Activated naive CD8-positive, alpha-beta T cell treated with anti-CD3 and anti-CD28 coated beads, Interleukin-2, amount 10 ng/mL, durations not matched to agents 7 days and 5 days (primary cell): ENCODE measurements at places on chromosomes 13 and 19. TPM values are rescaled to one million over a fixed set of nuclear protein-coding genes. Genes with fewer than 3 reads are reported as not detected.

GRCh38 chr19:37583340-37583739 is 11.3 kb downstream of the ZNF571 start:
- no peak overlapping the region for H3K4me3 ChIP-seq
- H3K4me1 ChIP-seq, result no peaks in the 10 kb centered on the region
- H3K27ac ChIP-seq, result no peak overlapping the region
- H3K27me3 ChIP-seq, result no peaks in the 10 kb centered on the region
- DNase-seq, result no peak
- peaks cover 42% of the 10 kb centered on the region for H3K36me3 ChIP-seq

DNA sequence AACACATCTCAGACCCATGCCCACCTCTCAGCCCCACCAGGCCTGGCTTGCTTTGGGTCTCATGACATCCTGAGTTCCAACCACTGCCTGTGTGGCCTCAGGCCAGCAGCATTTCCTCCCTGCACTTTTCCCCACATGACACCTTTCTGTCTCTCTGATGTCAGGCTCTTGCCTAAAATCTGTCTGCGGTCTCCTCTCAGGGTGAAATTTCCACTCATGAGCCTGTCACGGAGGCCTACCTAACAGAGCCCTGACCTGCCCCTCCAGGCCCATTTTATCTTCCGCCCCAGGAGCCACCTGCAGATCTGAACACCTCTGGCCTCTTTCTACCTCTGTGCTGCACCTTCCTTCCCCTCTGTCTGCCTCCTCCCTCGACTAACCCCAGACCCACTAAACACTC is 93.5 kb downstream of the ZDHHC20 start:
- no peaks in the 10 kb centered on the region for H3K27me3 ChIP-seq
- no peaks in the 10 kb centered on the region for H3K36me3 ChIP-seq
- peak overlapping the region; percentile 26 for H3K4me3 ChIP-seq
- peaks cover 26% of the 10 kb centered on the region for H3K4me1 ChIP-seq

DNA sequence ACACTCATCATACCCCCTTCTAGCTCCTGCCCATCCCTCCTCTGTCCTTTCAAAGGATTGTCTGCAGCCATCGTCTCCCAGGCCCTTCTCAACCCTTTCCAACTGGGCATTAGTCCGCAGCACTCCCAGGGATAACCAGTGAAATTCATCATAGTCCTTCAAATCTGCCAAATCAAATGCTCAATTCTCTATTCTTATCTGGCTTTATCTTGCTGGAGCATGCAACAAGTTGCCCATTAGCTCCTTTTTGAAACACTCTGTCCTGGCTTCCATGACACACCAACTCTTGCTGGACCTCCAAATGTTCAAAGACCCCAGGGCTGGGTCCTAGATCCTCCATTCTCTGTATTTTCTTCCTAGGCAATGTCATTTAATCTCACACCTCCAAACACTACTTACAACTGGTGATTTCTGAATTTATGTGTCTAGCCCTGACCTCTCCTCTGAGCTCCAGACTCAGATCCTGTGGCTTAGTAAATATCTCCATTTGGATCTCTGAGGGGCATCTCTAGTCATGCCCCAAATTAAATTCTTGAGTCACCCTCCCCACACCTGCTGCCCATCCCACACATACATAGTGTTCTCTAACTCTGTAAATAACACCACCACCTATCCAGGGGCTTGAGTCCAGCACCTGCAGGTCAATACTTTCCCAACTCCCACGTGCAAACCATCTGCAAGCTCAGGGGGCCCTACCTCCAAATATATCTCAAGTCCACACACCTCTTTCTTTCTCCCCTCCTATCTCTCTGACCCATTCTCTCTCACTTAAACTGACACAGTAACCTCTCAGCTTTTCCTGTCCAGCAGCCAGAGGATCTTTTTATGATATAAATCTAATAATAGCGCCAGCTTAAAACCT is 9.1 kb upstream of the ANKRD10 start:
- H3K4me3 ChIP-seq, result no peak overlapping the region
- peaks cover 30% of the 10 kb centered on the region for H3K27me3 ChIP-seq
- H3K36me3 ChIP-seq, result peaks cover 2% of the 10 kb centered on the region
- DNase-seq, result no peak

- no peak for DNase-seq
- H3K36me3 ChIP-seq, result peaks cover 31% of the 10 kb centered on the region
- no peak overlapping the region for H3K27ac ChIP-seq
- no peak overlapping the region for H3K4me3 ChIP-seq
- peaks cover 8% of the 10 kb centered on the region for H3K4me1 ChIP-seq
Observed at GRCh38 chr13:113192902-113193301, 15.6 kb downstream of the PCID2 start.

GRCh38 chr19:6402837-6403608 is 10.1 kb upstream of the GTF2F1 start:
- H3K4me3 ChIP-seq, result no peak overlapping the region
- no peaks in the 10 kb centered on the region for H3K36me3 ChIP-seq
- DNase-seq, result no peak
- no peak overlapping the region for H3K27ac ChIP-seq
- no peaks in the 10 kb centered on the region for H3K27me3 ChIP-seq
- peaks cover 3% of the 10 kb centered on the region for H3K4me1 ChIP-seq

ACER1 gene
- 0.55 TPM for total RNA-seq

UQCR11 gene
- total RNA-seq, result 176 TPM

ICAM4 gene
- total RNA-seq, result 1.7 TPM

CCL25 gene
- total RNA-seq, result 19.0 TPM
